ENCODE measurements at places on chromosomes 1 and 21.

DNA sequence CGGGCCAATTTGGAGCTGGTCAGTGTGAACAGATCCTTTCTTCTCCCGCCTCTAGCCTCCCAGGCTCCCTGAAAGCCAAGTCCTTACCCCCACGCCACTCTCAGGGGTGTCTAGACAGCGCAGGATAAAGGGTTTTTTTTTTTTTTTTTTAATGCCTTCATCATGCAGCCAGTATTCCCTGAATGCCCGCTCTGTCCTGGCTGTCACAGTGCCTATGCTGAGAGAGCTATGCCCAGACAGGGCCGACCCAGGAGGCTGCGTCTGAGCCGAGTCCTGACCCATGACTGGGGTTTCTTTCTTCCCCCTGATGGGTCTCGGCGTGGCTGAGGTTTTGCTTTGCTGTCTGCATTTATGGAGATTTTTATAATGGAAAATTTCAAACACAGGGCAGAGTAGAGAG lies 18.3 kb downstream of the SPSB1 start:
- no peak overlapping the region for H3K4me3 ChIP-seq
- H3K27me3 ChIP-seq, result no peaks in the 10 kb centered on the region
- H3K4me1 ChIP-seq, result no peaks in the 10 kb centered on the region
- no peak for DNase-seq
- no peak overlapping the region for H3K27ac ChIP-seq

DNA sequence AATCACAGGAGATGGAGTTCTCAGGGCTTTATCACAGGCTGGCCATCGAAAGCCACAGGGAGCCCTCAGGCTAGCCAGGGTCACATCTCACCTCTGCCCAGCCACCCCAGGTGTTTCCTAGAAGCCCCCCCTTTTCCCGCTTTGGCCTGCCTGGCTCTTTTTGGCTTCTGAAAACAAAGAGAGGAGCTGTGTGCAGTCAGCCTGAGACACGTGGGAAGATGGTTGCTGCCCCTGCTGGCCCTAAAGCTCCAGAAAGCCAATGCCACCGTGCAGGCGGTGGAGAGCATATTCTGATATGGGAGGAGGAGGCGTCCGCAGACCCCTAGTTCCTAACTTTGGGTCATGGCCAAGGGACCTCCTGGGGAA lies 18.7 kb upstream of the LBR start:
- DNase-seq, result peak; percentile 39
- no peak overlapping the region for H3K4me3 ChIP-seq
- no peak overlapping the region for H3K27ac ChIP-seq
- no peaks in the 10 kb centered on the region for H3K27me3 ChIP-seq
- no peaks in the 10 kb centered on the region for H3K36me3 ChIP-seq

- H3K27ac ChIP-seq, result no peak overlapping the region
- no peaks in the 10 kb centered on the region for H3K36me3 ChIP-seq
- H3K4me3 ChIP-seq, result no peak overlapping the region
Measured at GRCh38 chr1:225371366-225372010, 56.4 kb downstream of the LBR start.

DNA sequence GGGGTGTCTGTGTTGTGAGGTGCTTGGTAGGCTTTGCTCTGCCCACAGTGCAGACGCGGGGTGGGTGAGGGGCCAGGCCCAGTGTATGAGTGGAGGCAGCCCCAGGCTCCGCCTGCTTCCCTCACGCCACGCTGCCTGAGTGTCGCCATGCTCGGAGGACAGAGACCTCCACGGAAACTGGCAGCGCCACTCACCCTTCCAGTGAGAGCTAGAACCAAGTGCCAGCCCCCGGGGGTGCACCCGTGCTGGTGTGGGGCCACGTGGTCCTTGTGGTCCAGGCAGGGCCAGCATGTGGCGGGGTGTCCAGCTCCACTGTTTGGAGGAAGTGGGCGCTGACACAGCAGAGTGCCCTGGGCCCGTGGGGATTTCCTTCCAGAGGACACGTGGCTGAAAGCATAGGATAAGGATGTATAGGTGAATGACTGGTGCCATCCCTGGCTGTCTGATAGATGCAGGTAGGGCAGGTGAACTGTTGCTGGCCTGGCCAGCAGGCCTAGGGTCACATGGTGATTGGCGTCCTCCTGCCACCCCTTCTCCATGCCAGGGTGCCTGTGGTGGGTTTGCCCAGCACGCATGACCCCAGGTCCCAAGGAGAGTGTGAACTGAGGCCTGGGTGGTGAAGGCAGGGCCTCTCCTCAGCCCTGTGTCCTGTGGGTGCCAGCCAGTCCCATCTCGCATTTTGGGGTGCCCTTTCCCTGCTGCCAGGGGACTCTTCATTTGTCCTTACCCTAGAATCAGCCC lies 3.8 kb downstream of the LRRC3 start:
- no peak for DNase-seq
- H3K4me3 ChIP-seq, result no peak overlapping the region
- no peaks in the 10 kb centered on the region for H3K27me3 ChIP-seq
- no peaks in the 10 kb centered on the region for H3K4me1 ChIP-seq

GRCh38 chr1:224733027-224733911 lies 117.2 kb downstream of the CNIH3 start:
- peak overlapping the region; percentile 10 for H3K27ac ChIP-seq
- H3K27me3 ChIP-seq, result no peaks in the 10 kb centered on the region
- H3K36me3 ChIP-seq, result no peaks in the 10 kb centered on the region
- H3K4me3 ChIP-seq, result no peak overlapping the region

- H3K27ac ChIP-seq, result peak overlapping the region; percentile 37
- H3K27me3 ChIP-seq, result no peaks in the 10 kb centered on the region
- peaks cover 16% of the 10 kb centered on the region for H3K4me1 ChIP-seq
Measured at GRCh38 chr1:201753492-201753891, 75.5 kb upstream of the IPO9 start.

DNA sequence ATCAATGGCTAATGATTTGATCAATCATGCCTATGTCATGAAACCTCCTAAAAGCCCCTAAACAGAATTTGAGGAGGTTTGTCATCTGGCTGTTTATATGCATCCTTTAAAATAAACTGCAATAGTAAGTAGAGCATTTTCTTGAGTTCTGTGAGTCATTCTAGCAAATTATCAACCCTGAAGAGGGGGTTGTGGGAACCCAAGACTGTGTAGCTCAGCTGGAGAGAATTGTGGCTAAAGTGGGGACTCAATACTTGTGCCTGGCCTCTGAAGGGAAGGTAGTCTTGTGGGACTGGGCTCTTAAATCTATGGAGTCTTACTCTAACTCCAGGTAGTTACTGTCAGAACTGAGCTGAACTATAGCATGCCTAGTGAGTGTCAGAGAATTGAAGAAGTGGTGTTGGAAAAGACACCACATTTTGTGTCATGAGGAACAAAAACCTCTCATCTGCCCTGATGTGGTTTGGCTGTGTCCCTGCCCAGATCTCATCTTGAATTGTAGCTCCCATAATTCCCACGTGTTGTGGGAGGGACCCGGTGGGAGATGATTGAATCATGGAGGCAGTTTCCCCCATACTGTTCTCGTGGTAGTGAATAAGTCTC lies 402.4 kb downstream of the USH2A start:
- no peaks in the 10 kb centered on the region for H3K27me3 ChIP-seq
- H3K27ac ChIP-seq, result no peak overlapping the region
- DNase-seq, result no peak
- H3K4me3 ChIP-seq, result no peak overlapping the region
- no peaks in the 10 kb centered on the region for H3K4me1 ChIP-seq

GRCh38 chr1:29521438-29521715 lies 285.1 kb downstream of the PTPRU start:
- no peaks in the 10 kb centered on the region for H3K36me3 ChIP-seq
- no peaks in the 10 kb centered on the region for H3K4me1 ChIP-seq
- no peaks in the 10 kb centered on the region for H3K27me3 ChIP-seq
- H3K27ac ChIP-seq, result no peak overlapping the region
- no peak overlapping the region for H3K4me3 ChIP-seq

GRCh38 chr1:198174297-198174696 lies 17.5 kb downstream of the NEK7 start:
- peaks cover 62% of the 10 kb centered on the region for H3K4me1 ChIP-seq
- H3K4me3 ChIP-seq, result no peak overlapping the region
- DNase-seq, result no peak
- no peaks in the 10 kb centered on the region for H3K36me3 ChIP-seq

GRCh38 chr1:76433526-76433925 lies 359.0 kb downstream of the ST6GALNAC3 start:
- no peak overlapping the region for H3K27ac ChIP-seq
- H3K36me3 ChIP-seq, result no peaks in the 10 kb centered on the region
- H3K4me1 ChIP-seq, result no peaks in the 10 kb centered on the region

DNA sequence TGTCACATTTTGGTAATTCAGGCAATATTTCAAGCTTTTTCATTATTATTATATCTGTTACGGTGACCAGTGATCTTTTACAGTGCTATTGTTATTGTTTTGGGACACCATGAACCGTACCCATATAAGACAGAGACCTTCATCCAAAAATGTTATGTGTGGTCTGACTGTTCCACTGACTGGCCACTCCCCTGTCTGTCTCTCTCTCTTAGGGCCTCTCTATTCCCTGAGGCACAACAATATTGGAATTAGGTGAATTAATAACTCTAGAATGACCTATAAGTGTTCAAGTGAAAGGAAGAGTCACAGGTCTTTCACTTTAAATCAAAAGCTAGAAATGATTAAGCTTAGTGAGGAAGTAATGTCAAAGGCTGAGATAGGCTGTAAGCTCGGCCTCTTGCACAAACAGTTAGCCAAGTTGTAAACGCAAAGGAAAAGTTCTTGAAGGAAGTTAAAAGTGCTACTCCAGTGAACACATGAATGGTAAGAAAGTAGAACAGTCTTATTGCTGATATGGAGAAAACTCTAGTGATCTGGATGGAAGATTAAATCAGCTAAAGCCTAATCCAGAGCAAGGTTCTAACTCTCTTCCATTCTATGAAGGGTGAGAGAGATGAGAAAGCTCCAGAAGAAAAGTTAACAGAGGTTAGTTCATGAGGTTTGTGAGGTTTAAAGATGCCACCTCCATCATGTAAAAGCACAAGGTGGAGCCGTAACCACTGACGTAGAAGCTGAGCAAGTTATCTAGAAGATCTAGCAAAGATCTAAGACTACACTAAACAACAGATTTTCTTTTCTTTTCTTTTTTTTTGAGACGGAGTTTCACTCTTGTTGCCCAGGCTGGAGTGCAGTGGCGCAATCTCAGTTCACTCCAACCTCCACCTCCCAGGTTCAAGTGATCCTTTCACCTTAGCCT lies 19.7 kb upstream of the DIPK1A start:
- H3K4me1 ChIP-seq, result no peaks in the 10 kb centered on the region
- H3K27ac ChIP-seq, result no peak overlapping the region
- no peaks in the 10 kb centered on the region for H3K27me3 ChIP-seq
- DNase-seq, result no peak
- H3K36me3 ChIP-seq, result no peaks in the 10 kb centered on the region

DNA sequence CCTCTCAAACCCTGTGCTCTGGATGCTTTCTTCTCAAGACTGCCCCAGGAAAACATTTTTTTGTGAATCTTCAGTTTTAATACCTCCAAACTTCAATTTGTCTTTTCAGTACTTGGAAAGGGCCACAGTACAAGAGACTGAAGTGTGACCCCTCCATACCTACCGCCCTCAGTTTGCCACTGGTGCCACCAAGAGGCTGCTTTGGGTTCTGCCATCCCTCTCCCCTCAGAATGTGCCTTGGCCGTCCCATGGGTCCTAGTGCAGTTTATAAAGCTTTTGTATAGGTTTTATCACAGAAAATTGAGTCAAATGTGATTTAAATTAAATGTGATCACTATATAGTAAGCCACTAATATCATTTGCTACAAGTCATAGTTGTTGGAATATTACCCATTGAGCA lies 60.8 kb upstream of the PGD start:
- H3K4me1 ChIP-seq, result no peaks in the 10 kb centered on the region
- peak; percentile 37 for DNase-seq
- peaks cover 25% of the 10 kb centered on the region for H3K36me3 ChIP-seq
- H3K4me3 ChIP-seq, result no peak overlapping the region
- H3K27ac ChIP-seq, result no peak overlapping the region
- H3K27me3 ChIP-seq, result no peaks in the 10 kb centered on the region

GRCh38 chr1:1893291-1893985 lies 2.6 kb upstream of the GNB1 start:
- H3K27ac ChIP-seq, result no peak overlapping the region
- no peak for DNase-seq
- no peaks in the 10 kb centered on the region for H3K27me3 ChIP-seq
- no peaks in the 10 kb centered on the region for H3K36me3 ChIP-seq
- peaks cover 5% of the 10 kb centered on the region for H3K4me1 ChIP-seq

Data from lung (tissue), 17 donors.